ENCODE measurements at places on chromosomes 2 and 18. TPM values are rescaled to one million over a fixed set of nuclear protein-coding genes. Genes with fewer than 3 reads are reported as not detected.

DNA sequence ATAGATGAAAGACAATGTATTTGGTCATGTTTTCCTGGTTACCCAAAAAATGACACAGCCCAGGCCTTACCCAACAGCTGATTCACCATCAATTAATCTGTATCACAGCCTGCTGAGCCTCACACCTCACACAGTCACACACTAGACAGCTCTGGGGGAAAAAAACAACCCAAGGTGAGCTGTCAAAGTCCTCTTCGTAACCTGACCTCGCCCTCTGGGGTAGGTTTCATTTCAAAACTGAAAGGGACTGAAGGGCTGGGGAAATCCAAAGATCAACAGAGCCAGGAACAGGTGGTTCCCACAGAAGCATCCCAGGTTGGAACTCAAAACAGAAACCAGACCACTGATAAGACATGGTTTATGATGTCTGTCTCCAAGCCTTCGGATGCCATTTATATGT, 18.2 kb upstream of the PCBP1 start:
- DNase-seq: no peak

DNA sequence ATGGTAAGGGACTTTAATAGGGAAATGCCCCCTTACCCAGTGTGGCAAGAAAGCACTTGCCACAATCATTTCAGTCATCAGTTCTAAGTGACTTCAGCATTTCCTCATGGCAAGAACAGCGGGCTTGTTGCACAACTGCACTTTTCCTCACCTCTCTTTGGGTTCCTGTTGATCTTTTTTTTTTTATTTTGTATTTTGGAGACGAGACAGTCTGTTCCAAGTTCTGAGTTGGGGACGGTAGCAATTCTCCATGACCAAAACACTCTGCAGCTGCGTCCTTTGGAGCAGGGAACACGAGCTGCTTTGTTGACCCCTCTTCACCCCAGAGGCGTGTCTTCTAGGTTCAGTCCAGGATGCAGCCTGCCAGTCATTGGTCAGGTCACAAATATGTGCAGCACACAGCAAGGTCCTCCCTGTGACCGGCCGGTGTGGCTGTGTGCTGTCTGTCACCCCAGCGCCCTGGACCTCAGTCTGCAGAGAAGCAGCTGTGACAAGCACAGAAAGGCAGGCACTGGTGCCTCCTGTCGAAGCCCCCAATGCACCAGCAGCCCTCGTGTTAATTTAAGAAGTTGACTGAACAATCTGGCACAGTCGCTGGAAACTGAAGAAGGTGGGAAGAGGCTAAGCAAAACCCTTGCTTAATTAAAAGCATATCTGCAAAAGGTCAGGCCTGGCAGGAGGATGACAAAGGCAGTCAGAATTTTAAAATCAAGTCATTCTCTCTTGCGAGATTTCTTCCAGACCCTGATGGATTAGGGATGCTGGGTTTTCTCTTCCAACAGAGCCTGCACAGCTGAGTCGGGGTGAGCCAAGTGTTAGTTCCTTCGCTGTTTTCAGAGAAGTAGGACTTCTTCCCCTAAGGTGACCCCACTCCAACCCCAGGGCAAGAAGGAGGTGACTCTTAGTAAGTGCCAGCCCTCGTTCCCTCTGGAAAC, 96.7 kb upstream of the COPS8 start:
- DNase-seq: no peak

DNA sequence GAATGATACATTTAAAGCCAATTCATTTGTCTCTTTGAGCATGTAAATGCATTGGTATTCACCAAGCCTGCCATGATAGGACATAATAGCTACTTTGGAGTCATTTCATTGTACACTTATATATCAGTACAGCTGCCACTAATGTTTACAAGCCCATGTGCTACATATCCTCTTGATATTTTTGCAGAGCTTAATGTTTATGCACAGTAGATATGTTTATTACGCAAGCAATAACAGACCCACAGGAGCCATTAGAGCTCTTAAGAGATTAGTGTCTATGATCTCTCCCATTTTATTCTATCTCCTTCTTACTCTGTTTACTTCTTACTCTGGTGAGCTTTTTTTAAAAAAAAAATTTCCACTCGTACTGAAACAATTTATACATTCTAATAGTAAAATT, 1132.1 kb upstream of the ZEB2 start:
- no peak for DNase-seq

- no peak for DNase-seq
Observed at GRCh38 chr18:292271-292670, 24.4 kb upstream of the THOC1 start.

GRCh38 chr2:189191766-189192165, 12.2 kb upstream of the COL5A2 start:
- no peak for DNase-seq

DNA sequence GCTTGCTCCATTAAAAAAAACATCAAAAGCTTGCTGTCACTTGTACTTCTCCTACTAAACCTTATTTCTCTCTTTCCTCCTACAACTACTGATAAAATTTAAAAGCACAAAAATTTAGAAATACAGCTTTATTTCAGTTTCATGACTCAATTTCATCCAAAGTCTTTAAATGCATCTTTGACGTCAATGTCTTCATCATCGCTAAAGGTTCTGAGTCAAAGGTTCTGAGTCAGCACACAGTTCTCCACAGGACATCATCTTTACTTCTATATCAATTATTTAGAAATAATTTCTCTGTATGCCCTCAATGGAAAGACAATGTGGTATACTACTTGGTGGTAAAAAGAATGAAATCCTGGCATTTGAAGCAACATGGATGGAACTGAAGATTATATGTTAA, 163.9 kb upstream of the DNMT3A start:
- no peak for DNase-seq

- no peak for DNase-seq
Observed at GRCh38 chr2:113041871-113042270, 10.8 kb downstream of the IL36B start.

- no peak for DNase-seq
Observed at GRCh38 chr2:227340106-227340505, 15.1 kb downstream of the MFF start.

- no peak for DNase-seq
Observed at GRCh38 chr18:7618891-7619442, 51.9 kb downstream of the PTPRM start.

GRCh38 chr2:80778704-80779103, 474.2 kb upstream of the LRRTM1 start:
- DNase-seq: no peak

- DNase-seq: no peak
Observed at GRCh38 chr18:65983750-65984149, 232.9 kb downstream of the CDH7 start.

GRCh38 chr2:120814352-120814751, 78.7 kb downstream of the GLI2 start:
- no peak for DNase-seq

DNA sequence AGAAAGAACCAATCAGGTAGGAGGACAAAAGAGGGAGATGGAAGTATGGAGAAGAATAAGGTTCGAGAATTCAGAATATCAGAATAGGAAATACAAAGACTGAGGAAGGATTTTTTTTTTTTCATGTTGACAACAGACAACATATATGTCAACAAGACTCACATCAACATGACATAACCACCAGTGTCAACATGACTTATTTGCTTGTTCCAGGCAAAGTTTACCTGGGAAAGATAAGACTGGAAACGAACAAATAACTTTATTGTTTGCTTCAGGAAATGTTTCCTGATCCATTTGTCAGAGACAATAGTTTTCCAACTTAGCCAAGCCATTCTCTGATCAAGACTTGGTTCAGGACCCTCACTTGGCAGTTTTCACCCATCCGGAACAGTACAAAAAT, 321.9 kb upstream of the NETO1 start:
- DNase-seq: no peak

- DNase-seq: no peak
Observed at GRCh38 chr2:14752295-14752694, 119.8 kb downstream of the LRATD1 start.

DNA sequence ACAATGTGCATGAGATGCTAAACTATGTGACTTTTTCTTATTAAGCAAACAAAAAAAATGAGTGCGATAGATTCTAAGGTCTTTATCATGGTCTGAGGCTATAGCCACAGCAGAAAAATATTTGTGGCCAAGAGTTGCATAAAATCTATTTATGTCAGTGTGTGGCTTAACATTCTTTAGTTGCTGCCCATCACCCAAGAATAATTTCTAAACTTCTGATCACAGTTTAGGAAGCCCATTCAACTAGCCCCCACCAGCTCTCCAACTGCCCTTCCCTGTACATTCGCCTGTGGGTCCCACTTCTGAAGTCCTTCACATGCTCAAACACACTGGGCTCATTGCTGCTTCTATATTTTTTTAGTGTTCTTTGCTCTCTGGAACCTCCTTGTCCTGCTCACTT, 107.1 kb downstream of the CTNNA2 start:
- DNase-seq: no peak

- no peak for DNase-seq
Observed at GRCh38 chr2:105802587-105802986, 57.9 kb downstream of the NCK2 start.

GRCh38 chr2:166792808-166793207, 95.5 kb upstream of the XIRP2 start:
- no peak for DNase-seq

- no peak for DNase-seq
Observed at GRCh38 chr2:219991116-219991515, 363.7 kb downstream of the SLC4A3 start.

DNA sequence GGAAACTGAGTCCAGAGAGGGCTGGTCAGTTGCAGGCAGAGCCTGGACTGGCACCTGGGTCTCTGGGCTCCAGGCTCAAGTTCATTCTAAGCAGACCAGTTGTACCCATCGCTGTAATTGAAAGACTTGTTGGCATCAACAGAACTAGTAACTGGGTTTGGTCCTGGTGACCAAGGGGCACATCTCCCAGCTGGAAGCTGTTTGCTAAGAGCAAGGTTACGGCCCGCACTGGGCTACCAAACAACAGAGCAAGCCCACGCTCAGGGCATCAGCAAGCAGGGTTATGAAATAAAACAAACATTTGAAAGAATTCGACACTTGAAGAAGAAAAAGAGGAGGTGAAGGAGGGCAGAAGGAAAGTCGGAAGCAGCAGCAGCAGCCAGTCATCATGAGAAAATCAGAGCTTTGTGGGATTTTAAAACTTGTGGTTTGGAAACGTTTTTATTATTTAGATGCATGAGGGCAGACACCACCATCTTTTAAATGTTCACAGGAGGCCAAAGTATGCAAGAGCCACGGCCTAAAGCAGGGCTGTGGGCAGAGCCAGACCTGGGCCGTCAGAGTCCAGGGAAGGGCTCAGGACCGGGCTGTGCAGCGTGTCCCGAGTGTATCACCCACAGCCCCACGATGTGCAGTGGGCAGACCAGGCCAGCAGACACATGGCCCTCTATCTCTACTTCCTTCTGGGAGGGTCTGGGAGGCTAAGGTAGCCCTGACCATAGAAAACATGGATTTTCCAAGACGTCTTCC, 220.3 kb downstream of the BCL2 start:
- no peak for DNase-seq

- DNase-seq: peak; percentile 78
Observed at GRCh38 chr18:58788971-58789875, 75.5 kb upstream of the ZNF532 start.

DNA sequence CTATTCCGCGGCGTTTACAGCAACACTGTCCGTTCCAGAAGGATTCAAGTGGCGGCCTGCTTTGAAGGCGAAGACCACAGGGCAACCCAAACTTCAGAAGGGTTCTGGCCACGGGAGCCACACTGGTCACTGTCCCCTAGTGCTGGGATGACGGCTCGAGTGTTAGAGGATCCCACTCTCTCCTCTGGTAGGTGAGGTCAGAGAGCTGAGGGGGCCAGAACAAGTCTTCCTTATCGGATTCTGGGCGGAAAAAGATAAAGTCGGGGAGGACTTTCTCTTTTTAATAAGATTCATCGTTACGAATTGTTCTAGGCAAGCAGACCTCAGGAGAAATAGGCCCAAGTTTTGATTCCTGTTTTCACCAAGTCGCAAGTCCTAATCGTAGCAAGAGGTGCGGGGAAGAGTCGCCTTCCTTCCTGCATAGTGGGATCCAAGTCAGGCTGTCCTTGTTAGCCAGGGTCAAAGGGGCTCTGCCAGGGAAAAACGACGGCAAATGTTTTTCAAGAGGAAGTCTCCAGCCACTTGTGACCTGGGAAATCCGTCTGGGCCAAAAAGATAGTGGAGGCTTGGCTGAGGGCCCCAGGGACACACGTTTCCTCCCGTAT, 864 bp upstream of the MYL12A start:
- no peak for DNase-seq

GRCh38 chr2:209986415-209986814, 16.0 kb upstream of the RPE start:
- no peak for DNase-seq

GRCh38 chr2:43455296-43455695, 140.5 kb downstream of the THADA start:
- no peak for DNase-seq

DNA sequence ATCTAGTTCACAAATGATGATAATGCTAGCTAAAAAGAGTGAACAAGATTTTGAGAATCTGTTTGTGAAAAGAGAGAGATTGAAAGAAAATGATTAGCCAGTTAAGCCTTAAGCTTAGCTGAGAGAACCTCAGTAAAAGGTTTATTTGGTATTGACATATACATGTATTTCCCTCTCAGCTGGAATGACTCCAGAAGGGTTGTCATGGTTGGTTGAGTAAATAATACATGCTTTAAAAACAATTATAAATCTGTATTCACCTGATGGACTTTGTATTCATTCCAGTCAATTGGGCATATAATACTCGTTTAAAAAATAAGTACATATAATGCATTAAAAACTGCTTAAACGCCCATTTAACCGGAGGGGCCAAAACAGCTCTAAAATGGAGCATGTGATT, 181.4 kb downstream of the GRB14 start:
- DNase-seq: no peak

GRCh38 chr2:46657042-46657504, 177.7 kb downstream of the TMEM247 start:
- no peak for DNase-seq

DNA sequence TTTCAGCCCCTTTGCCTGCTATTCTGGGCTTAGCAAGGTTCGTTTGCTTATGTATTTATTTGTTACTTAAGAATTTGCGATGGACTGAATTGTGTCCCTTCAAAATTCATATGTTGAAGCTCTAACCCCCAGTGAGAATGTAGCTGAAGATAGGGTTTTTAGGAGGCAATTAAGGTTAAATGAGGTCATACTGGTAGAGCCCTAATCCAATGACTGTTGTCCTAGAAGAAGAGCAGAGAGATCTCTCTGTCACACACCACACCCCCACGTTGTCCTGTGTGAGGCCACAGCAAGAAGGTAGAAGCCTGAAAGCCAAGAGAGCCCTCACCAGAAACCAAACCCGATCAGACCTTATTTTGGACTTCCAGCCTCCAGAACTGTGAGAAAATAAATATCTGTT, 66.7 kb downstream of the KIAA1328 start:
- DNase-seq: no peak

GRCh38 chr2:124988111-124988510, 963.0 kb downstream of the CNTNAP5 start:
- no peak for DNase-seq

DNA sequence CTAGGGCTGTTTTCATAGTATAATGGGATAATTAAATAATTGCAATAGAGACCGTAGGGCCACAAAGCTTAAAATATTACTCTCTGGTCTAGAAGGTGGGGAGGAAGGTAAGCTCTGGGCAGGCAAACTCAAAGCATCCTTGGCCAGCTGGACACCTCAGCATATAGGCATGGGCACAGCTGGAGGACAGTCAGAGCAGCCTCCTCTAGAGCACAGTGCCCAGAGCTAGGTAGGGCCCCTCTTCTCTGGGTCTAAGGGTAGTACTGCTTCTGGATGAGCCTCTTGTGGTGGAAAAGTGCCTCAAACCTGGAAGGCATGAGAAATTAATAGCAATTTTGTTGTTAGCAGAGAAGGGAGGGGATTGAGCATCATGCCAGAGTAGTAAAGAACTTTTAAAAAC, 291.3 kb upstream of the FBXO11 start:
- DNase-seq: no peak

Gene TCF7L1
- polyA plus RNA-seq: 50.7 TPM

Gene ACTR1B
- 56.0 TPM for polyA plus RNA-seq

Gene HOXD13
- 0.20 TPM for polyA plus RNA-seq

Gene OXER1
- 12.0 TPM for polyA plus RNA-seq

Data from left kidney (tissue), 8 donors.